ENCODE measurements at places on chromosomes 7 and 10. TPM values are rescaled to one million over a fixed set of nuclear protein-coding genes. Genes with fewer than 3 reads are reported as not detected.

COL26A1 gene
- not detected for total RNA-seq

TRIM74 gene
- not detected for total RNA-seq

PRLHR gene
- total RNA-seq: not detected

SFTPA1 gene
- not detected for total RNA-seq

CALML3 gene
- not detected for total RNA-seq

DNA sequence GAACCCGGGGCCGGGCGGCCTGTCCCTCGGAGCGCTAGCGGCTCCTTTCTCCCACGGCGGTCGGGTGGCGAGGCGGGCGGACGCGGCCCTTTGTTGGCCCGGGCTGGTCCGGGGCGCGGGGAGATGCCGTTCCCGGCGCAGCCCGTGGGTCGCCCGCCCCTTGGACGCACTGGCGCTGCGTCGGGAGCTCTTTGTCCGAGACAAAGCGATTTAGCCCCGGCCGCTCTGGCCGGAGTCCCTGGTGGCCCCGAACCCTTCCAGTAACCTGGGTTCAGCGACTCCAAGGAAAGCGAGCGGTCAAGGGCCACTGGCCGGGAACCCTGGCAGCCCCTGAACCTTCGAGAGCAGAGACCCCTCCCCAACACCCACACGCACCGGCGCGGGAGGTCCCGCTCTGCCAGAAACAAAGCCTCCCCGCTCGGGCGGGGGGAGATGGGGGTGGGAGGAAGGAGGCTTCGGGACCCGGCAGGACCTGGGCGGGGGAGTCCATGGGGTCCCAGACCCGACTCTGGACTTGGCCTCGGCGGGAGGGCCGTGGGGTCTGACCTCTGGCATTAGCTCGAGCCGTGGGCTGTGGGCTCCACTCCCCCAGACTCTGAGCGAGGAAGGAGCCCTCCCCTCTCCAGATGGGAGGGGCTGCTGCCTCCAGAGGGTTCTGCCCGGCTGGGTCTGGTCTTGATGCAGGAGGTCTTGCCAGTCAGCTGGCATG, 836 bp downstream of the DPYSL4 start:
- no peak for DNase-seq

NUTM2D gene
- 0.87 TPM for total RNA-seq

GRCh38 chr10:60978287-60979115, 34.5 kb upstream of the RHOBTB1 start:
- peak; percentile 32 for DNase-seq

DNA sequence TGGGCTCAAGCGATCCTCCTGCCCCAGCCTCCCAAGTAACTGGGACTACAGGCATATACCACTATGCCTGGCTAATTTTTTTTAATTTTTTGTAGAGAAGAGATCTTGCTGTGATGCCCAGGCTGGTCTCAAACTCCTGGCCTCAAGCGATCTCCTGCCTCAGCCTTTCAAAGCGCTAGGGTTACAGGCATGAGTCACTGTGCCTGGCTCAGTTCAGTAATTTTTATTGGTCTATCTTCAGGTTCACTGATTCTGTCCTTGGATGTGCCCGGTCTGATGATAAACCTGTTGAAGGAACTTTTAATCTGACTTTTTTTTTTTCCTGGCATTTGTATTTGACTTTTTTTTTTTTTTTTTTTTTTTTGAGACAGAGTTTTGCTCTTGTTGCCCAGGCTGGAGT, 40.1 kb upstream of the STRIP2 start:
- DNase-seq: peak; percentile 82

DNA sequence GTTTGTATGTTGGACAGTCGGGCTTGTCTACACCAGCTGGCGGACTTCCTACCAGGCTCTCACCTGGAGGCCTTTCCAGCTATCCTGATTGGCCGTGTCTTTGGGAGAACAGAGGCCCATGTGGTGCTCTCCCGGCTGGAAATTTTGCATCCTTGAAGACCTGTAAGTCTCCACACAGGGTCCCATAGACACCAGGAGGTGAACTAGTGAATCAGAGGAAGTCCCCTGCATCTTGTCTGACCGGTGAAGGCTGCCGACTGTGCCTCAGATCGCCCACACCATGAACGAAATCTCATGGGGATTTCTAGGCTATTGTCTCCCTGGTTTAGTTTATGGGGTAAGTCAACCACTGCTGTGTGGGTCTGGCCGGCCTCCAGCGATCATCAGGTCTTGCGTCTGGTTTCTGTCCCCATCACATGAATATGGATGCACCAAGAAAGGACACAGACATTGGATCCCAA, 108.4 kb upstream of the LYZL2 start:
- DNase-seq: no peak

DPY19L1 gene
- total RNA-seq: 52.3 TPM

DNA sequence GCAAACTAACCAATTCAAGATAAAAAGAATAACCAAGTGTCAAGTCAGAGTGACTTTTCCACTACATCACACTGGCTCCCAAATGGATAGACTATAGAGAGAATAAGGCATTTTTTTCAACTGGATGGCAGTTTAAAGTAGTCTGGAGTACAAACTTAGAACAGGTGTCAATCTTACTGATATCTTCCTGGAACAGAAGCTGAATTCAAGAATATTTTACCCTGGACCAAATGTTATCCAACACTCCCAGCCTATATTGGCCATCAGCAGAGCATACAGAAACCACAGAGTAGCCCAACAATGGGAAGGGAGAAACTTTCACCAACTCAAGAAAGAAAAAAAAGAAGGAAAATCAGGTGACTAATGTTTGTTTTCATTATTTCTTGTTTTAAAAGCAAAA, 11.5 kb downstream of the IDE start:
- DNase-seq: no peak

- peak; percentile 5 for DNase-seq
Measured at GRCh38 chr7:99465421-99465768, 572 bp downstream of the ATP5MF start.

DNA sequence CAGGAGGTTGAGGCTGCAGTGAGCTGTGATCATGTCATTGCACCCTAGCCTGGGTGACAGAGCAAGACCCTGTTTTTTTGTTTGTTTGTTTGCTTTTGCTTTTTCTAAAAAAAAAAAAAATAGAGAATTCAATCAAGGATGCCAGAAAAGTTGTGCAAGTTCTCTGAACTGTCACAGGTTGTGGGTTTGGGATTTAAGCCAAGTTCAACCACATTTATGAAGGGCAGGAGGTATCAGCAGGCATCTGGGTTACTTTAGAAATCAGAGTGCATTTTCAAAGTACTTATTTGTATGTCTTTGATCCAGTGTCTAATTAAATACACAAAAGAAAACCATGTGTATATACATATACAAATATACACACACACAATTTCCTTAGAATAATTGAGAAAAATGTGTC, 151.2 kb upstream of the MINDY3 start:
- peak; percentile 13 for DNase-seq

DNA sequence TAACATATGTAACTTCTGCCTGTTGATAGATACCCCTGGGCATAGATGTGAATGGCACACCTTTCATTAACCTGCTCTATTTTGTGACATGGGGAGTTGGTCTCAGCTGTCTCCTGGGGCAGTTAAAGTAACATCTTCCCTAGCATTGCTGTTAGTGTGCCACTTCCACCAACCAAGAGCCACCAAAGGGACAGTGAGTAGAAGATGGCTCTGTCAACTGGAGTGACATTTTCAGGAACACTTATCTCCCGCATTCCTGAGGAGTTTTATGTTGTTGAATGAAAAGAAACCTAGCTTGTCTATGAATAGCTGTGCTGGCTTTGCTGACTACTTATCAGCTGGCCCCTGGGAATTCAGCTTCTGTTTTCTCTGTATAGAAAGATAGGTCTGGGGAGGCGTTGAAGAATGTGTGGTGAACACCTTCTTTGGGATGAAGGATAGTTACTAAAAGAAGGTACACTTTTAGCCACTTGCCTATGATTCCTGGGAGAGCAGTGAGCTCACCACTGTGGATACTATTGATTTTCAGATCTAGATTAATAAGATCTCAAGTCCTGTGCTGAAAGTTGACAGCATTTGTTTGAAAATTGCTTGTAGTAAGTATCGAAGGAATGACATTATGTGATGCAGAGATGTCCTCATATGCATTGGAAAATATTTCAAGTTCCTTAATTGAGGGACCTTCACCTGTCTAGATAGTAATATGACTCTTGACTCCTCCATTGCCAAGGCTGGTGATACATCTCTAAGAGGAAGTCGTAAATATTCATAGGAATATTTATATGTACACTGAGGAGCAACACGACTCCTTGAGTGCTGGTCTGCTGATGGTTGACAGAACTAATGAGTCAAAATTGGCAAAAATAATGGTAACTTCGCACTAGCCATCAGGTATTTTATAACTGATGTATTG, 7.6 kb downstream of the STARD3NL start:
- DNase-seq: no peak

DNA sequence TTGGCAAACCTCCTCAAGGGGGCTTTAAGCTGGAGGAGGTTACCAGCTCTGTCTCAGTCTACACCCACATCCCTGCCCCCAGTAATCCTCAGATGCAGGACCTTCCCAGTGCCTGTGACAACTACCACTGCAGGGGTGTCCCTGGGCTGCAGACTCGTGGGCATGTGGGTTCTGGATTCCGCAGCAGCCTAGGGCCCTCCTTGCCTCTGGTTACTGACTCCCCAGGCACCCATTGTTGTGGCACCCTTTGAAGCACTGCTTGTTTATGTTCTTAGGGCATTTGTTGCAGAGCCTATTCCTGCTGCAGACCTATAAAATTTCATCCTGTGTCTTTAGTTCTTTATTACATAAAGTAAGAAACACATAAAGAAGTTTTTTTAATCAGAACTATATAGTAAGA, 51.1 kb upstream of the GJD4 start:
- no peak for DNase-seq

DNA sequence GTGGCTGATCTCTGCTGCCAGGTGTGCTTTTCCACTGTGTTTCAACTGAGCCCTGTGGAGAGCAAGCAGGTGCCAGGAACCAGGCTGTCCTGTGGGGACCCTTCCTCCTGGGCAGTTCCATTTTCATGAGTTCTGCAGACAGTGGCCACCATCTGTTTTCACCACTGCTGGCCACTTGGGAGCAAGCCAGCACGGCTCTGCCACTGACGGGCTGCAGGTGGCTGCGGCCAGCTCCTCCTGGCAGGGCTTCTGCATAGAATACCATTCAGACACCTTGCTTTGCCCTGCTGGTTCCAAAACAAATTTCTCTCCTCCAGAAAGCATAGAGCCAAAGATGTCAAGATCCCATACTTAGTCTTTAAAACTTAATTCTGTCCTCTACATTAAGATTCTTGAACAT, 48.3 kb downstream of the LANCL2 start:
- DNase-seq: no peak

CADPS2 gene
- 8.7 TPM for total RNA-seq

DKK1 gene
- total RNA-seq: 2.7 TPM

DNA sequence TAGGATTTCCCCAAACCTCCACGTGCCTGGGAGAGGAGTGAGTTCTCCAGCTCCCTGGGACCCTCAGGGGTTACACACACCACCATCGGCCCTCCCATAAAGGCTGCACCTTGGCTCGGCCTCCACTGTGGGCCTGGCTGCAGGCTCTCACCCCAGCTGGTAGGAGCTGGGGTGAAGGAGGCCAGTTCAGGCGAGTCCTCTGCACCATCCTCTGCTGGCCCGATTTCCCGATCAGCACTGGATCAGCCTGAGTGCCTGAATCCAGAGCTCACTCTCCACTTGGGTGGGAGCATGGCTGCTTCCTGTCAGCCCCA, 115.1 kb upstream of the RET start:
- no peak for DNase-seq

GRM3 gene
- total RNA-seq: not detected

BBIP1 gene
- 19.1 TPM for total RNA-seq

DNA sequence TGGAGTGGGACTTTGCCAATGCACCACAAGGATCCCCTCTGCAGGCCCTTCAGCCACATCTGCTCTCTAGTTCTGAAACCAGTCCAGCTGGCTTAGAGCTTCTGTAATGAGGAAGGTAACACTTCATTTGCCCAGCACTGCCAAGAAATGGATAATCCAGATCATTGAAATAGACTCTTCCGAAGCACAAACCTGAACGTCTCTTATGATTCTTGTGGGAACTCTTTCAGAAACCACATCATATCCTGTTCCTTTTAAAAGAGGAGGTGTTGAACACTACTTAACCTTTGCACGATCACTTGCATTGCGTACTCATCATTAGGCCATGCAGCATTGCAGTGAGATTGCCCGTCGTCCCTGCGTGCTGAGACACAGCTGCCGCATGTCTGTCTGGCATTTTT, 25.8 kb upstream of the PLPP4 start:
- DNase-seq: no peak

GRCh38 chr7:107002126-107002525, 42.4 kb upstream of the PRKAR2B start:
- no peak for DNase-seq

- DNase-seq: peak; percentile 85
Measured at GRCh38 chr7:139153832-139154231, 44.3 kb upstream of the ZC3HAV1 start.

- no peak for DNase-seq
Measured at GRCh38 chr10:77135555-77135954, 502.1 kb downstream of the KCNMA1 start.

All from renal cortical epithelial cell (primary cell).